ENCODE measurements at places on chromosomes 6 and 20.

GRCh38 chr6:44268095-44268628 lies 2.1 kb upstream of the TMEM151B start:
- DNase-seq: no peak

- no peak for DNase-seq
Measured at GRCh38 chr6:63816982-63817436, 181.4 kb downstream of the PHF3 start.

DNA sequence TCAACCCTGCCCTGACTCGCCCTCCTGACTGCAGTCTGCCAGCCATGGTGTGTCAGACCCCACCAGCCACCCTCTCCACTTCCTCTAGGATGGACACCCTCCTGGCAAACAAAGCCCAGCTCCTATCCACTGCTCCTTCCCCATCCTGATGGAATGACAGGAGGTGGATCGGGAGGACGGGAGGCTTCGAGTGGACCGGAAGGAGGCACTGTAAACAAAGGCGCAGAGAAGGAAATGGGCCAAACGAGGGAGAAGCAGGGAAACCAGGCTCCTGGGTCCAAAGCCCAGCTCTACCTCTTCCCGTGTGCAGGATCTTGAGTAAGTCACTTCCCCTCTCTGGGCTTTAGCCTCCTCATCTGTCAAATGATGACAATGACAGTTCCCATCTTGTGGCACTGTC lies 40.2 kb downstream of the BPIFB1 start:
- DNase-seq: no peak

GRCh38 chr6:127539272-127539671 lies 20.1 kb upstream of the MTCL3 start:
- no peak for DNase-seq

- no peak for DNase-seq
Measured at GRCh38 chr6:100461278-100461916, 3.3 kb downstream of the SIM1 start.

Data from upper lobe of left lung (tissue), 6 donors.